T-helper 2 cell (primary cell): ENCODE measurements at places on chromosomes 12 and 14.

DNA sequence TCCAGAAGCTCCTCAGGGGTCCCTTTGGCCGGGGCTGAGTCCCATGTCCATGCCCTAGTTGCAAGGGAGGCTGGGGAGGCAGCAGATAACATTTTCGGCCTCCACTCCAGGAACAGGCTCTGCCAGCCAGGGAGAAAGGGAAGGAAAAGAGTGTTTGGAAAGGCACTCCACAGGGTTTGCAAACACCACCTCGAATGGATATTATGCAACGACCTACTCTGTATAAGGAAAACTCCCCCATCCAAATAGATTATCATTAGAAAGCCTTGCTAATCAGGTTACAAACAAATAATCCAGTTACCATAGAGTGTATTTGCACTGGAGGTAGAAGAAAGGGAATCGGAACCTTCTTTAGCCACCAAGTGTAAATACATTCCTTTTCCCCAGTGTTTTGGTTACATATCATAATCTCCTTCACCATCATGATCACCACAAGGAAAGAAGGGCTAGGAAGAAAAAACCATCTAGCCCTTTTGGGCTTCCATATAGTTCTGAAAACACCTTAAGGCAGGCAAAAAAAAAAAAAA is 40.4 kb downstream of the TMCC3 start:
- no peak for DNase-seq

GRCh38 chr12:2004113-2004929 is at the start of gene DCP1B:
Gene DCP1B, minus strand, starts transcription at chr12:2004457. Its CDS starts 26 bp downstream, at chr12:2004431.
- peak; percentile 91 for DNase-seq

GRCh38 chr14:96217376-96217913 is 12.8 kb downstream of the BDKRB2 start:
- DNase-seq = no peak

GRCh38 chr12:49345825-49346658 is 646 bp upstream of the DNAJC22 start:
- no peak for DNase-seq

- no peak for DNase-seq
Observed at GRCh38 chr12:104750061-104750460, 208.0 kb downstream of the SLC41A2 start.

GRCh38 chr12:129870796-129871195 is 33.0 kb downstream of the TMEM132D start:
- DNase-seq = no peak

- no peak for DNase-seq
Observed at GRCh38 chr14:68817506-68818212, 24.8 kb upstream of the ZFP36L1 start.

DNA sequence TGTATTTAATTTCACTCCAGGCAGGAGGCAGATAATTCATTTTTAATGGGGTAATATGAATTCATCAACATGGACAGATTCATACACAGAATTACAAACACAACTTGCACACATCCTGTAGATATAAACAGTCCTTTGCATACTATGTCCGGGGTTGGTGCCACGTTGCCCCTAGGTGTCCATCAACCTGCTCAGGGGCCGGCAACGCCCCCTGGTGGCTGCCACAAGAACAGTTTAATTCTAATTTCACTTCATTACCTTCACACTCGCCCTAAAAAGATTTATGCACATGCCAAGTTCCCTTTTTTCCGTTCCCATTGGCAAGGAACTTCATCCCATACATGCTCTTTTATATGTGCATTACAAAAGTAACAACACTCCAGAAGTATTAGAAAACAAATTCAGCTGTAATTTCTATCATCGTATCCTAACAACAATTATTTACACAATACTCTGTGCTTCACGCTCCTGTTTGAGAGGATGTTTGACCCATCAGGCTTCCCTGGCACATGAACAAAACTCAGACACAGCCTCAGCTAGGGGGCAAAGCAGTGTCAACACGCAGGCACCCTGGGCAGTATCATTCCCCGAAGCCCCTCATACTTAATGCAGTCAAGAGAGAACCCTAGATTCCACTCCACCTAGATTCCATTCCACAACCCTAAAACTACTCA is 15.5 kb downstream of the MANSC1 start:
- peak; percentile 46 for DNase-seq

- no peak for DNase-seq
Observed at GRCh38 chr12:52046859-52047258, 4.4 kb upstream of the NR4A1 start.

DNA sequence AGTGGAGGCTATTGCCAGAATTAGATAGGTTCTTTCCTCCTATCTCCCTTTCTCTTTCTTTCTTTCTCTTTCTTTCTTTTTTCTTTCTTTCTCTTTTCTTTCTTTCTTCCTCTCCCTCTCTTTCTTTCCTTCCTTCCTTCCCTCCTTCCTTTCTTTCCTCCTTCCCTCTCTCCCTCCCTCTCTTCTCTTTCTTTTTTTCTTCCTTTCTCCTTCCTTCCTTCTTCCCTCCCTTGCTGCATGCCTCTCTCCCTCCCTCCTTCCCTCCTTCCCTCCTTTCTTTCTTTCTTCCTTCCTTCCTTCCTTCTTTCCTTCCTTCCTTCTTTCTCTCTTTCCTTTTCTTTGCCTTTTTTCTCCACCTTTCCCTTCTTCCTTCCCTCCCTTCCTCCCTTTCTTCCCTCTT is 16.4 kb upstream of the MDGA2 start:
- no peak for DNase-seq

DNA sequence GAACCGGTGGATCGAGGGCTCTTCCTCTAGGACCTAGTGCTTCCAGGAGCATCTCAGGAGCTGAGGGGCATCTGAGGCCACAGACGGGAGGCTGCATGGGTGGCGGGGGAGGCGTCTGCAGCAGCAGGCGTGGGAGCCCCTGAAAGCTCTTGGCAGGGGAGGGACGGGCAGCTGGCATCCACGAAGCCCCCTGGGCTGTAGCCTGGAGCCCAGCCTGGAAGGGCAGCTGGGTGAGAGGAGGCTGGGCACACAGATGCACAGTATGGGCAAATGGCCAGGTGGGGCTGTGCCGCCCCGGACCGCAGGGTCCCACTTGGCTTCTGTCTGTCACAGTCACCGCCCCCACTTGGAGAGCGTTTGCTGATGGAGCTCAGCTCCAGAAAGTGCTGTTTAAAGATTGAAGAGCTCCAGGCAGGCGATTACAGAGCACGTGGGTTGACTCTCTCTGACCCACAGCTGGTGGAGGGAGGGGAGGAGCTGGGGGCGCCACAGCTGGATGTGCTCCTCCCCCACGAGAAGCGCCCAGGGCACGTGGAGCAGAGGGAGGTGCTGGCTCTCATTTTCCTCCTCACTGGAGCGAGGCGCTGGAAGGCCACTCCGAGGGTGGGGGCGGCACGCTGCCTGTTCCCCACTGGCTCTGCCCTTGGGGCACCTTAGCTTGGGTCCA is 155.0 kb upstream of the C14orf180 start:
- DNase-seq = no peak

DNA sequence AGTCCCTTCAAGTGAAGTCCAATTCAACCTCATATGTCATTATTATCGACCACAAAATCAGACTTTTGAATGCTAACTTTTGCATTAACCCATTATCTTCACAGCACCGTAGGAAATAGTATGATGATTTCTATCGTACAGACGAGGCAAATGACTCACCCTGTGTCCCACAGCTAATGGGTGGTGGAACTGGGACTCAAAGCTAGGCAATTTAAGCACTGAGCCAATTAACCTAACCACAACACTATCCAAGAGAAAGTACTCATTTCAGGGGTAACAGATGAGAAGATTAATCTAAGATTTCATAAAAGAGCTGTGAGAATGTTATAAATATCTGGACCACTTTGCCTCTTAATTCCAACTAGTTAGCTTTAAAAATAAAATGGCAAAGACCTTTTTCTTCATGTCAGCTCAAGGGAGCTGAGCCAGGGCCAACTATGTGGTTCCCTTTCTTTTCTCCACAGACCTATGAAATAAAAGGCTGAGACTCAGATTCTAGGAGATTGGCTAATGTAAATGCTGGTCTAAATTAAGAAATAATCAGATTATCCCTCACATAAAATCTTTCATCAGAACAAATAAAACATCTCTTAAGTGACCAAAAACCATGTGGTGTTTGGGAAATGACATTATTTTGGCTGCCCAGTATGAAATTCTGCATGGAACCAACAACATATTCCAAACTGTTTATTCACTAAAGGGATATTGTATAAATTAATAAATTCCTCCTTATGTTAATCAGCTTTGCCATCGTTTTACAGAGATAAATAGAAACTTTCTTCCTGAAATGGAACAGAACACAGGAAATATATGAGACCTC is 4.9 kb downstream of the PTGER2 start:
- no peak for DNase-seq

- no peak for DNase-seq
Observed at GRCh38 chr12:67306712-67307111, 37.6 kb downstream of the CAND1 start.

DNA sequence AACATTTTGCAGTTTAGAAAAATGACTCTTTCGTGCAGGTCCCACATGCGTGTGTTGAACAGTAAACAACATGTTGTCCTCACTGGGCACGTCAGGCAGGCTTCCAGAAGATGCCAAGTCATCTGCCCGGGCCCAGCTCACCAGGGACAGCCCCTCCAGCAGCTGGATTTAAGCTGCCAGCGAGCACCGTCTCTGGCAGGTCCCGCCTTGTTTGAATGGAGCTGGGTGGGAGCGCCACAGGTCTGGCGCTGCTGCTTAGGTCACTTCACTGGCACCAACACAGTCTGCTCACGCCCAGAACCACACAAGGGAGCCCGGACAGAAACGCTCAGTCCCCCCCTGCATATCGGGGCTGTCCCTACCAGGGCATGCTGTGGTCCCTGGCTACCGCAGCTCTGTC is 33.1 kb upstream of the MMP17 start:
- no peak for DNase-seq

DNA sequence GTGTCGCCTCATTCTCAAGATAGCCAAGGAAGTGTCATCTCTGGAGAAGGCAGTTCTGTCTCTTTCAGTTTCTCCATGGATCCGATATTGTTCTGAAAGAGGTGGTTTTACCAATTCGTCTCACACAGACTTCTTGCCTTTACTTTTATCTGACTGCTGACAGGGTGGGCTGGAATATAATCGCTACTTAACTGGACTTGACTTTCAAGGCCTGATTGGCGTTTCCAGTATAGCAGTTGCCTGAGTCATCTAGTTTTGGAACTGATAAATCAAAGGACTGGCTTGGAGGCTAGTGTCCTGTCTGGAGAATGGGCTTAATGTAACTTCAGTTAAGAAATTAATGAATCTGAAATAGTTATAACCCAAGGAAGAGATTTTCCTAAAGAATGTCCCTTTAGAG is 21.6 kb downstream of the PRKCH start:
- DNase-seq = no peak

DNA sequence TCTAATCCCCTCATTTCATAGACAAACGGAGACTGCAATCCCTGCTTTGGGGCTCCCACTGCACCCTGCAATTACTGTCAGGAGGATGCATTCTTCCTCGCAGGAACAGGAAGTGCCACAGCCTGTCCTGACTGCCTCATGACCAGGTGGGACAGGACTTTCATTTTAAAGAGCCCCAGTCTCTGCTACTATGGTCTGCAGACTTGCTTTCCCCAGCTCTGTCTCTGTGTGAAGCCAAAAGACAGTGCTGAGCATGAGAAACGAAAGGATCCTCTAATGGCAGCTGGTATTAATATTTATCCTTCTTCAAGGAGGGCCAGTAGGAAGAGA is 60.0 kb upstream of the PNMA1 start:
- DNase-seq = no peak

DNA sequence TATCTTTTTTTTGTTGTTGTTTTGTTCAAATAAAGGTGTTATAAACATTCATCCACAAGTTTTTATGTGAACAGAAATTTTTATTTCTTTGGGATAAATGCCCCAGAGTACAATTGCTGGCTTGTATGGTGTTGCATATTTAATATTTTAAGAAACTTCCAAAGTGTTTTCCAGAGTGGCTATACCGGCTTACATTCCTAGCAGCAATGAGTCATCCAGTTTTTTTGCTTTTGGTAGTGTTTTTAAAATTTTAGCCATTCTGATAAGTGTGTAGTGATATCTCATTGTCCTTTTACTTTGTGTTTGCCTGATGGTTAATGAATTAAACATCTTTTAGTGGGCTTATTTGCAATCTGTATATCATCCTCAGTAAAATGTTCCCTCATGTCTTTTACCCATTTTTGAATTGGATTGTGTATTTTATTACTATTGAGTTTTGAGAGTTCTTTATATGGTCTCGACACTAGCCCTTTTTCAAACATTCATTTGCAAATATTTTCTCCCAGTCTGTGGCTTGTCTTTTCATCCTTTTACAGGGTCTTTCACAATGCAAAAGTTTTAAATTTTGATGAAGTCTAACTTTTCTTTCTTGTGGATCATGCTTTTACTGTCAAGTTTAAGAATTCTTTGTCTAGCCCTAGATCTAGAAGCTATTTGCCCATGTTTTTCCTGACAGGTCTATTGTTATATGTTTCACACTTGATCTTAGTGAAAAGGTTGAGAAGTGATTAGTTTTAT is 29.5 kb downstream of the PPP4R4 start:
- DNase-seq = no peak

DNA sequence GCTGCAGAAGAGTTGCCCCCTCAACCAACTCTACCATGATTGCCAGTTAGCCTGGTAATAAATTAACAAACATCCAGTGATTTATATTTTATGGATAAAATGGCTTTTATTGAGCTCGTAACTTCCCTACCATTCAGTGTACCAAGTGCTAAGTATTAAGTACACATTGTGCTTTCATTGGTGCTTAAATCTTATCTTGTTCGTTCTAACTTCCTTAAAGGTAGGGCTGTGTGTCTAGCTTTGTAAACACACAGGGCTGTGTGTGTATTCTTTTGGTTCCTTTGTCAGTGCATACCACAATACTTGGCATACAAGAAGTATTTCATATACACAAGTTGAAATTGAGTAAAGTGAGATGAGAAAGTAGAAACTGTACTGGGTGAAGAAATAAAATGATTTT is 80.4 kb downstream of the KCNC2 start:
- no peak for DNase-seq

GRCh38 chr12:83404521-83404920 is 717.8 kb downstream of the TMTC2 start:
- DNase-seq = no peak

DNA sequence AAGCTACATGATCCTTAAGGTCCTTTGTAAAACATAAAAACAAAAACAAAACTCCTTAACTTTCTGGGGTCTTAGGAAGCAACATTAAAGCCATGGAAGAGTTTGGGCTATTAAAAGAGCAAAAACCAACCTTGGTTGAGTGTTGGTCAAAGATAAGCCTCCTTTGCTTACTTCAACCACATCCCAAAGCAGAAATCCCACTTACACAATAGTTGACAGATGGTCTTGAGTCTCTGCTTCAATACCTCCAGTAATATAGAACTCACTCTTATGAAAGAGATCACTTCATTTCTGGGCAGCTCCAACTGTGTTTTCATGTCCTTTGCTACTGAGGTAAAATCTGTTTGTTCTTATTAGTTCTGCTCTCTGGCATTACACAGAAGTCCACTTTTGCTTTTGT is 125.8 kb downstream of the SLC38A4 start:
- no peak for DNase-seq
